ENCODE measurements at places on chromosomes 5 and 9.

GRCh38 chr5:83522446-83522845 lies 50.9 kb downstream of the VCAN start:
- DNase-seq = no peak

- DNase-seq = no peak
These were observed 6.4 kb downstream of the SPINK4 start for GRCh38 chr9:33246269-33246860.

DNA sequence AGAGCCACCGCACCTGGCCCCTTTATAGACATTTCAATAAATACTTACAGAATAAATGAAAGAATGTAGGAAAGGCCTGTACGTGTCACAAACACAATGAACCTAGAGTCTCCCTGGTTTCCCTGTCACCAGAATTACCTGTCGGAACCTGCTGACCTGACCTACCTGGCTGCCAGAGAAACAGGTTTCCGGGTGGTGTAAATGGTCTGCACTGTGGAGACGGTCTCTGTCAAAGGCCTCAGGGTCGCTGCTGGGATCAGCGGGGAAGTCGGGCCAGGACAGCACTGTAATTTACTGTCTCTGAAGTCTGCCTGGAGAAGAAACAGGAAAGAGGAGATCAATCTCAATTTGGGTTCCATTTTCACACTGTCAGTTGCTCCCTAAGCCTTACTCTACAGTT lies 9.3 kb upstream of the FRRS1L start:
- DNase-seq = no peak

DNA sequence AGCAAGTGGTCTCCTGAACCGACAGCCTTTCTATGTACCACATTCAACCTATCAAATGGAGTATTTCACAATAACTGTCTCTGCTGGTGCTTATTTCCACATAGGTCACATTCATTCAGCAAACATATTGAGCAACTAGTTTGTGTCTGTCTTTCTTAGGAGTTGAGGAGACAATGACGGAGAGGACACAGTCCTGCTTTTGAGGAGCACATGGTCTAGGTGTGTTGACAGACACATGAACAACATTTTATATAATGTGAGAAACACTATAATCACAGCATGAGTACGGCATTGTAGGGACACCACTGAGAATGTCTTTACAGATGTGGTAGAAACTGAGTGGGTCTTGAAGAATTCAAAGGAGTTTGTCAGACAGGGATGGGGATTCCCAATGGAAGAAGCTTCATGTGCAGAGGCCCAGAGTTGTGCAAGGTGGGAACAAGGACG lies 28.5 kb downstream of the NFIL3 start:
- peak; percentile 89 for DNase-seq

DNA sequence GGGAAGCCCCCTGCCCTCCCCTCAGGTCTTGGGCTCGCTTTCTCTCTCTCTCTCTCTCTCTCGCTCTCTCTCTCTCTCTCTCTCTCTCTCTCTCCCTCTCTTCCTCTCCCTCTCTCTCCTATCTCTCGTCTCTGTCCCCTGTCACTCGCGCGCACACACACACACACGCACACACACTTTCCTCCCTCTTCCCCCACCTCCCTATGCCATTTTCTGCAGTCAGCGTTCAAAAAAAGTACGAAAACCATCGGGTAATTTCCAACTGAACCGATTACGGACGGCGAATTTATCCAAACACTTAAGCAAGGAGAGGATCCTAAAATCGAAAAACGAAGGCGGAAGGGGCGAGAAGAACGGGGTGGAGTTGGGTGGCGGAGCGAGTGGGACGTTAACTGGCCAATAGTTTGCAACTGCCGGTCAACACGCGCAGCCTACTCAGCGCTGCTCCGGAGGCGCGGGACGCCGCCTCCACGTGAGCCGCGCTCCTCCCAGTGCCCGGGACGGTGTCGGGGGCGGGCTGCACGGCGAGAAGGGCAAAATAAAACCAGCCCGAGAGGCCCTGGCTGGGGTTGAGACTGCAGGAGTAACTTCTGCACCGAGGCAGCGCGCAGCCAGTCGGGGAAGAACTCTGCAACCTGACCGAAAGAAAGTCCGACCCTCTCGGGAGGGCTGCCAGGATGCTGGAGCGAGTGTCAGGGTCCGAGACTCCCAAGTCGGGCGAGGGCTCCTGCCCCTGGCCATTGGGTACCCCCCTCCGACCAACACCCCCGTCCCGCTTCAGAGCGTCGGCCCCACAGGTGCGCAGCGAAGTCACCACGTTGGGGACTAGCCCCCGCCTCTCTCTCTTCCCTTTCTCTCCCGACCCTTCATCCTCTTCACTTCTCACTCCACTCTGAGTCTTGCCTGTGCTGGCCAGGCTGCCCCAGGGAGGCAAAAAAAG lies 24.9 kb upstream of the ELAVL2 start:
- peak; percentile 49 for DNase-seq

DNA sequence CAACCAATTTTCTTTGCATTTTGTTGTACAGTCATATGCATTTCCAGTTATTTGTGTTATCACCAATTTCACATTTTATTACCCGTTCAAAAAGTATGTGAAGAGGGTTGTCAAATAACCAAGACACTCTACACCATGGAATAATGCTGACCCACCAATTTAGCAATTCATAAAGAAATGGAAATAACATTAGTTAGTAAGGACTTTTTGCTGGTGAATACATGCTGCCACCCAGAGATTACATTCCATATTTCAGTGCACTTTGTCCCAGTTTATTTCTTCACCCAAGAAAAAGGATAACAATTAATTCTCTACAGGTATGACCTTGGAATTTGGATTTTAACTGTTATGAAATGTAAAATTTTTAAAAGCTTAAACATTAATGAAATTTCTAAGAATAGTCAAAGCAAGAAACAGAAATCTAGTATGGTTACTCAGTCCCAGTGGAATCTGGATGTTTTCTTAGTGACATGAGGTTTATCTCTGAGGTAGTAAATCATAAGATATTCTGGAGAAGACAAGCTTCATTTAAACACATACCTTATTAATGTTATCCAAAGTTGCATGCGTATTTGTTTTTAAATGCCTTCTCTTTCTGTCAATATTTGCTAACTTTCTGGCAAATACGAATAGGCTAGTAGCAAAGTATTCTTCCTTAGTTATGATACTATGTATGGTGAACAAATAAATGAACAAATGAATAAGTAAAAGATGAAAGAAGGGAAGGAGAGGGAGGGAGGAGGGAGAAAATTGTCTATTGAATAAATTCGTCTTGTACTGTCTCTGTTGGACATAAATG lies 100.6 kb downstream of the CETN3 start:
- DNase-seq = peak; percentile 5

DNA sequence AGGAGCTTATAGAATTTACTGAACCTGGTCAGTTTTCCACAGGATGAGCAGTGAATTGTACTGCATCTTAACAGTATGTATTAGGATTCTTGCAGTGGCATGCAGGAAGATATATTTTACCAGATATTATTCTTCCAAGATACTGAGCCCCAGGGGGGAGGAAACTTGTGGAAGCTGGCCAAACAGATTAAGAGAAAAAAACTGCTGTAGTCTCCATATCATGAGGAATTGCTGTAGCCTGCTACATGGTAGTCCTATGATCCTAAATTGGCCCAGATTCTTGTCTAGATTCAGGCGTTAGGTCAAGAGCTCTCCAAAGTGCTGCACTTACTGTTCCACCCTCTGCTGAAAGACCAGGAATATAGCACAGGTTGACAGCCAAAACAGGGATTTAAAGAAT lies 275.5 kb upstream of the TAS2R1 start:
- no peak for DNase-seq

Measured in adipocyte (in vitro differentiated cells).